Activated CD4-positive, alpha-beta T cell treated with anti-CD3 and anti-CD28 coated beads, Interleukin-2, Interleukin-6, amounts not matched to agents 100 ng/mL and 50 ng/mL, durations not matched to agents 16 hours and 8 hours (primary cell): ENCODE measurements at places on chromosomes 16 and 17.

GRCh38 chr17:7136266-7136877, 21.8 kb upstream of the ASGR2 start:
- peak; percentile 79 for DNase-seq

DNA sequence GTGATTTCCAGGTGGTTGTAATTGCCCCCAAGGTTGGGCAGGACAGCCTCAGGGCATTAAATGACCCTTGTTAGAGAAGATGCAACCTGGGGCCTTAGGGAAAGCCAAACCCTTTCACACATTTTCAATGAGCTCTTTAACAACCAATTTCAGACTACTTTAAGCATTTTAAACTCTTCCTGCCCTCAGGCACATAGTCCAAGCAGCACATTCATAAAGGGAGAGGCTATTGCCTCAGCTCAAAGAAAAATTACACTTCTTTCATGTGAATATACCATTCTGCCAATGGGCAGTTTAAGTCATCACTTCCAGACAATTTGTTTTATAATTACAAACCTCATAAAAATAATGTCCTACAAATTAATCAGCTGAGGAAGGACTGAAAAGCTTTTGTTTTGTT, 544.5 kb downstream of the NPIPA7 start:
- no peak for DNase-seq

DNA sequence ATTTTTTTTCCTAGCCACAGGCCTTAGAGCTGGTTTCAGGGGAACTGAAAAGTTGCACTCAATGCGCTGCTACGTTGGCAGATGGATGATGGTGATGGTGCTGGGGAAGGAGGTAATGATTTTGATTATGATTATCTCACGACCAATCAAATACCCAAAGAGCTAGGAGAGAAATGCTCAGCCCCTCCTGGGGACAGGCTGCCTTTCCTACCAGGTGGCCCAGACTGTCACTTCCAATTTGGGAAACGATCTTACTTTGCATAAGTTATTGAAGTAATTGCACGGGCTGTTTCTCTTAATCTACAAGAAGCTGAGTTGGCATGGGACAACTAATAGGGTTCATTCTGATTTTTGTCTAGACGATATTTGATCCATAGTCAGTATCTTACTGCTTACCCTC, 379.7 kb upstream of the EEF2KMT start:
- no peak for DNase-seq

DNA sequence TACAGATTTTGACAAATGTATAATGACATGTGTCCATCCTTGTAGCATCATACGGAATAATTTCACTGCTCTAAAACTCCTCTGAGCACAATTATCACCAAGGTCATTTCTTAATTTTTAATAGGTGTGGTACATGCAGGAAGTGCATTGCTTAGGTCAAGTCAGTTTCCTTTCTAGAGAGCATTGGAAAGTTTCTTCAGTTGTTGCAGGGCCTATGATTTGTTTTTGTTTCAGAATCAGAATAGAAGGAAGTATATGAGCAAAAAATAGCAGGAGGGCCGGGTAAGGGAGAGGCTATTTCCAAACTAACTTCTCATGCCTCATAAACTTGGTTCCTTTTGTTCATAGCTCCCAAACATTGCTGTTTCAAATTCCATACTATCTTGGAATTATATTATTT, 24.0 kb upstream of the SLFN5 start:
- peak; percentile 26 for DNase-seq

GRCh38 chr16:16788004-16788403, 409.1 kb downstream of the NPIPA7 start:
- no peak for DNase-seq

DNA sequence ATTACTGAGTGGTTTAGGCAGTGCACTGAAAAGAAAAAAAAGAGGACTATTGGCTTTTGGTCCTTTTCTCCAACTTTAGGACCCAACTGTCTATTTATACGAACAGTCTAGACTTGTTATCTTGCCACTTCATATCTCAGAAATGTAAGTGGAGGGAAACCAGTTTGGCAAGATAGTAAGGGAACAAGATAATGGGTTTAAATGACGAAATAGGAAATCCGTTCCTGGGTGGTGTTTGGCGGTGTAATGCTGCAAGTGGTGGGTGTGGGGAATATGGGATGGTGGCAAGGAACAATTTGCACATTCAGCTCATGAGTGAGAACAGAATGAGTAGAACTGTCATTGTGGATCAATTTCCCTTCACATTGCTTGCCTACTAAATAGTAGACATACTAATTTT, 44.7 kb downstream of the GRB7 start:
- DNase-seq: no peak

GRCh38 chr17:42640121-42640520, 19.0 kb upstream of the TUBG2 start:
- no peak for DNase-seq

- DNase-seq: no peak
Observed at GRCh38 chr16:57663917-57664661, 4.0 kb upstream of the ADGRG3 start.

DNA sequence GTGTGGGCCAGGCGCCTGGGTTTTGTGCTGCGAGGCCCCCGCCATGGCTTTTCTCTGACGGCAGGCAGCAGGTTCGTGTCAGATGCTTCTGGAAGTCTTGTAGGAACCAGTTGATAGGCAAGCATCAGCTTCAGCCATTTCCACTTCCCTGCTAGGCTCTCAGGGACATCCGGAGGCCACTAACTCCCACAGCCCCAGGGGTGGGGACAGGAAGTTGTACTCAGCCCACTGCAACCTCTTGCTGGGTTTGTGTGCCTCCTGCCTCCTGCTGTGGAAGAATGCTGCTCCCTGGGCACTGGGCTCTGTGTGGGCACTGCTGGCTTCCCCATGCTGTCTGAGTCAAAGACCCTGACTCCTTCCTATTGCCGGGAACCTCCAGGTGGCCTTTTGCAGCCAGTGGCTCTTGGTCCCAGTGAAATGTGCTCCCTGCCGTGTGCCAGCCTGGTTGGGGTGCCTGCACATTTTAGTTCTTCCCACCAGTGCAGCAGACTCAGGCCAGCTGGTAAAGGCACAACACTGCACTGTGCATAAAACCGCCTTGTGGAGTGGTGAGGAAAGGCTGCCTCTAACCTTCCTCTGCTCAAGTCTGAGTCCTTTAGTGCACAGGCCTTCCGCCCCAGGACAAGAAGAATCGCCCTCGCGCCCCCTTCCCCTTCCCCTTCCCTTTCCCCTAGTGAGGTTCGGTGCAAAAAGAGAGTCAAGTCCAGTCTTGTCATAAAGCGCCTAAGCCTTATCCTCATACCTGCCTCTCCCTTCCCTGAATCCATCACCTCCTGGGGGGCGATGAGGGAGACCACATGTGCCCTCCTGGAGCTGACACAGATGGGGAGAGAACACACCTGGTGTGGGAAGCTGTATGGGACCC, 16.6 kb downstream of the LDHD start:
- DNase-seq: peak; percentile 72

GRCh38 chr17:67435122-67435521, 58.0 kb downstream of the PITPNC1 start:
- peak; percentile 81 for DNase-seq

GRCh38 chr17:48816438-48816773, 623 bp downstream of the TTLL6 start:
- no peak for DNase-seq

DNA sequence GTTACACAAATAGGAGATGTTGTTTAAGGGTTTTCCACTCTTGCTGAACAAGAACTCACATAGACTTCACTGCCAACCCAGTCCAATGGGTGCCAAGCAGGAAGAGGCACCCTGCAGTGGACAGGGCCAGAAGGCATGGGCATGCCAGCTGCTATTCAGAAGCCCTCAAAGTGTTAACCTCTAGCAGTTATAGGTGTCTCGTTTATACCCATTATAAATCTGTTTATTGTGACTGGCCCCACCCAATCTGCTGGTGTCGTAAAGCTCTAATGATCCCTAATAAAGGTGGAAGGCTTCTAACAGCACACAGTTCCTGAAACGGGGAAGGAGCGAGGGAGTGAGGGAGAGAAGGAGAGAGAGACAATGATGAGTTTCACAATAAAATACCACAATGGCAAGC, 23.9 kb downstream of the HNF1B start:
- DNase-seq: no peak

- no peak for DNase-seq
Observed at GRCh38 chr17:28541439-28541838, 11.0 kb downstream of the UNC119 start.

DNA sequence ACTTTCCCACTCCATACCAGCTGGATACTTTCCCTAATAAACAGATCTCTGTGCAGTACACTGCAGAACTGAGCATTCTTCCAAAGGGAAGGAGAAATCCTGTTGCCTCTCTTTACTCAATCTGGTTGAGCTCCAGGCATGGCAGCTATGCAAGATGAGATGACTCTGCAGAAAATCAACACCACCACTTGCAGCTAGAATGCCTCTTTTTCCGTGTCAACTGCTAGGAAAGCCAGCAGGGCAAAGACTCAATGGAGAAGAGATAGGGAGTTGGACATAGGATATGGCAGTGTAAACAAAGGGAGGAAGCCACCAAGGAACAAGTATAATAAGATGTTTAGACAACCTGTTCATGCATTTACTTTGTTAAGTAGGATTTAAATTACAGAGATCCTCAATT, 40.4 kb upstream of the CORO6 start:
- no peak for DNase-seq

GRCh38 chr16:84407588-84408313, 39.4 kb downstream of the ATP2C2 start:
- DNase-seq: no peak
